IgD-negative memory B cell (primary cell): ENCODE measurements at places on chromosomes 13 and 19. TPM values are rescaled to one million over a fixed set of nuclear protein-coding genes. Genes with fewer than 3 reads are reported as not detected.

The KIR3DL1 gene
- polyA plus RNA-seq: 1.1 TPM

The TEKTIP1 gene
- polyA plus RNA-seq: not detected

The GRIK5 gene
- polyA plus RNA-seq: not detected

The KATNAL1 gene
- polyA plus RNA-seq: 3.6 TPM

The IGFLR1 gene
- polyA plus RNA-seq: 140 TPM

The ZNF730 gene
- 0.83 TPM for polyA plus RNA-seq

The GPC5 gene
- 0.24 TPM for polyA plus RNA-seq

The FDX2 gene
- 12.8 TPM for polyA plus RNA-seq

The ZNF823 gene
- 2.5 TPM for polyA plus RNA-seq

The ZNF845 gene
- polyA plus RNA-seq: 11.6 TPM

The HSD17B14 gene
- polyA plus RNA-seq: 1.2 TPM

The ADGRE3 gene
- not detected for polyA plus RNA-seq

The LYPD3 gene
- 0.25 TPM for polyA plus RNA-seq

The COL4A2 gene
- not detected for polyA plus RNA-seq

The ZNF772 gene
- 1.1 TPM for polyA plus RNA-seq

The GGN gene
- not detected for polyA plus RNA-seq

The ZNF682 gene
- polyA plus RNA-seq: 3.7 TPM

The ZGLP1 gene
- polyA plus RNA-seq: 2.6 TPM

The RABAC1 gene
- polyA plus RNA-seq: 178 TPM

The ZNF112 gene
- polyA plus RNA-seq: not detected

The SYT3 gene
- polyA plus RNA-seq: not detected

The PPM1N gene
- 4.0 TPM for polyA plus RNA-seq

The KCNRG gene
- polyA plus RNA-seq: 0.80 TPM

The CNMD gene
- polyA plus RNA-seq: not detected

The SCGB2B2 gene
- polyA plus RNA-seq: not detected

The SERP2 gene
- polyA plus RNA-seq: not detected

The IRS2 gene
- 1.5 TPM for polyA plus RNA-seq

The B3GNT8 gene
- polyA plus RNA-seq: 0.59 TPM

The CCDC70 gene
- polyA plus RNA-seq: not detected

The CGB1 gene
- polyA plus RNA-seq: not detected
